Transverse colon (tissue), 4 donors: ENCODE measurements at places on chromosomes 6 and 20. TPM values are rescaled to one million over a fixed set of nuclear protein-coding genes. Genes with fewer than 3 reads are reported as not detected.

Gene DEFB132
- total RNA-seq, result not detected

Gene NRM
- total RNA-seq, result 2.7 TPM

Gene THBS2
- total RNA-seq, result 17.1 TPM

Gene SMLR1
- total RNA-seq, result not detected

Gene TNFRSF6B
- total RNA-seq, result 13.7 TPM
